HepG2 (cell line): ENCODE measurements at places on chromosomes 6 and 20. TPM values are rescaled to one million over a fixed set of nuclear protein-coding genes. Genes with fewer than 3 reads are reported as not detected.

GRCh38 chr20:1119128-1119505 is 715 bp downstream of the PSMF1 start:
- peak; percentile 19 for DNase-seq

DNA sequence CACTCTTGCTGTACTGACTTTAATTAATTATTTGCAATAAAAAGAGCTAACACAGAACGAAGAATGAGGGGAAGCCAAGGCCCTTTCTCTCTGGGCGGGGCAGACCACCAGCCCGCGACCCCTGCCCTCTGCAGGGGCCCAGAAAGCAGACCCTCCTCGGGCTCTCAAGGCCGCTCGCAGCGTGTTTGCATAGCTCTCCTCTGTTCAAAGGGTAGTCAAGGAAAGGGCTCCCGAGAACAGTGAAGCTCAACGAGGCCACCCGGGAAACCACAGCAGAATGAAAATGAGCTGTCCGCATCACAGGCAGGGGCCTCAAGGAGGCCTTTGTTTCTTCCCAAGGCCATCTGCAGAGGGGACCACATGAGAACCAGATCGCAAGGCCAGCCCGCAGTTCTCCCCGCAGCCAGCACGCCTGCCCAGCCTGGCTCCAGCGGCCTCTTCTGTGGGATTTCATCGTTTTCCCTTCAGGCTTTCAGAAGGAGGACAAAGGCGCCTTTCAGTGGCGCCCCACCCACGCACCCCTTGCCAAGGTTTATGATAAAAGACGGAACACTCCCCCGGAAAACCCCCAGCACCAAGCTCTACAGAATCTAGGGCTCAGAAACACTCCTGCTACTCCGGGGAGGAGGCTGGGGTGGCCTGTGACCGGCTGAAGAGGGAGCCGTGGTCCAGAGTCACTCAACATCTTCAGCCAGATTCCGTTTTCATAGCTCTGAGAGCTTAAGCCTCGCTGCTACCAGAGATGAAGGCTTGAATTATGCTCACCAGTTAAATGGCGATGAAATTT is 25.3 kb downstream of the ACSS1 start:
- DNase-seq, result peak; percentile 88

The DDX27 gene
- 72.8 and 88.3 TPM in 2 replicates for total RNA-seq

The DLK2 gene
- 0.74 and 1.2 TPM in 2 replicates for total RNA-seq

The KIF25 gene
- total RNA-seq, result not detected in 2 replicates

The MAS1 gene
- total RNA-seq, result not detected in 2 replicates
